ENCODE measurements at places on chromosomes 3 and 15.

DNA sequence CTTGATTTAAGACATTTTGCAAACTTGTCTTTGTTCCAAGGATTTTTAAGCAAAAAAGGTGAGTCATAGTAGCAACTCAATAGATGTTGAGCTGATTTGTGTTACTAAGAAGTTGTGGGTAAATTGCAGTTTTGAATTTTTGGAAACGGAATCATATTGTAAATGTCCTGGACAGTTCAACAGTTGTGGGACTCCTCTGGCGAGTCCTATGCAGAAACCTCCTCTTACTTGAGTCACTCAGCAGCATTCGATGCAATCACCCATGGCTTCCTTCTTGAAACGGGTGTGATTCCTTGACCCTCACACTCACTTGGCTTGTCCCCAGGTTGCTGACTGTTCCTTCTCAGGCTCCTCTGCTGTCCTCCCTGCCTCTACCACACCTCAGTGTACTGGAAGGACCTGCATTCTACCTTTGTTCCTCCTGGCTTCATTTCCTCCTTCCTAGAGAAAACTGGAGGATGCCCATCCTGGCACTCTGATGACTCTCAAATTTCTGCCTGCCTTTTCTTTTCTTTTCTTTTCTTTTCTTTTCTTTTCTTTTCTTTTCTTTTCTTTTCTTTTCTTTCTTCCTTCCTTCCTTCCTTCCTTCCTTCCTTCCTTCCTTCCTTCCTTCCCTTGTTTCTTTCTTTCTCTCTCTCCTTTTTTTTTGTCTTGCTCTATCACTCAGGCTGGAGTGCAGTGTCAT is 52.8 kb upstream of the DGKG start:
- DNase-seq, result no peak

DNA sequence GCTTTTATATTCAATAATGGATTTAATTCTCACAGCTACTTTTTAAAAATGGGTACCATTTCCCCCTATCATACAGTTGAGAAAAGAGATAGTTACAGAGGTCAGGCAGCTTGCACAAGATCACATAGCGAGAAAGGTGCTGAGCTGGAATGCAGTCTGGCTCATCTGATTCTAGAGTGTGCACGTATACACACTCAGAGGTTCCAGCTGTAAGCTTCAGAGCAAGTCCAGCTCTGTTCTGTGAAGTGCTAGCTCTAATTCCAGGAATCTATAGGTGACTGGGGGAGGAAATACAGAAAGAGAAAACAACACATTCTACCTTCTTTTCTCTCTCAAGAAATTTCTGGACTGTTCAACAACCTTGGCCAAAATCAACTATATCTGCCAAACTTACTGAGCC is 318.7 kb downstream of the FOXP1 start:
- DNase-seq, result no peak

DNA sequence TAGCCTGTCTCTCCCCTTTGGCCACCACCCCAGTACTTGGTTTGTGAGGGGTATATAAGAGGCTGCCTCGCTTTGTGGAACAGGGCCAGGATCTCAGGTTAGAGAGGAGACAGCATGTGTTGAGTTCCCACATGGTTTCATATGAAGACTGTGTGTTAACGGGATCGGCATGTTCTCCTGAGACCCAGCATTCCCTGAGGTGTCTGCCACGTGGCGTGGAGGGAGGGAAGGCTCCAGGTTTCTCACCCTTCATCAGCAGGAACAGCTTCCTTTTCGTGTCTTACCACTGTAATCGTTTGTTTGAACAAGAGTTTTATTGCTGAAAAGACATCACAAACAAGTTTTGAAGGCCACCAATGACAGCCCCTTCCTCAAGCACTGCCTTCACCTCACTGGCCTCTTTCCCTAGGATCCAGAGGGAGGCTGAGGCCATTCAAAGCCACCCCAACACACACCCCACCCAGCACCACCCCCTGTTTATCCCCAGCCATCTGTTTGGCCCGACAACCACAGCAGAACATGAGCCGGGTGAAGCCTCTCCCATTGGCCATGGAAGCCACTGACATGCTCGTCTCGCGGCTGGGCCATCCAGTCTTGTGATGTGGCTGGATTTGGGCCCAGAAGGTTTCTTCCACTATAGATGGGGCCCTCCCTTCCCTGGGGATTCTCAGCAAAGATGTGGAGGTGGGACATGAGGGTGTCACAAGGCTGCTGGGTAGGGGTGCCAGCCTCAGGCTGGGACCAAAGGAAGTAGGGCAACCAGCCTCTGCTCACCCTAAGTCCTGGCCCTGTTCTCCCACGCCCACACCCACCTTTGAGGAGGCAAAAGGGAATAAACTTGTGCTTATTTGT is 10.0 kb downstream of the BHLHE40 start:
- DNase-seq, result no peak

GRCh38 chr15:49844390-49844789 is 223.5 kb downstream of the DTWD1 start:
- DNase-seq, result no peak

- no peak for DNase-seq
Measured at GRCh38 chr3:36680952-36681351, 83.4 kb downstream of the DCLK3 start.

DNA sequence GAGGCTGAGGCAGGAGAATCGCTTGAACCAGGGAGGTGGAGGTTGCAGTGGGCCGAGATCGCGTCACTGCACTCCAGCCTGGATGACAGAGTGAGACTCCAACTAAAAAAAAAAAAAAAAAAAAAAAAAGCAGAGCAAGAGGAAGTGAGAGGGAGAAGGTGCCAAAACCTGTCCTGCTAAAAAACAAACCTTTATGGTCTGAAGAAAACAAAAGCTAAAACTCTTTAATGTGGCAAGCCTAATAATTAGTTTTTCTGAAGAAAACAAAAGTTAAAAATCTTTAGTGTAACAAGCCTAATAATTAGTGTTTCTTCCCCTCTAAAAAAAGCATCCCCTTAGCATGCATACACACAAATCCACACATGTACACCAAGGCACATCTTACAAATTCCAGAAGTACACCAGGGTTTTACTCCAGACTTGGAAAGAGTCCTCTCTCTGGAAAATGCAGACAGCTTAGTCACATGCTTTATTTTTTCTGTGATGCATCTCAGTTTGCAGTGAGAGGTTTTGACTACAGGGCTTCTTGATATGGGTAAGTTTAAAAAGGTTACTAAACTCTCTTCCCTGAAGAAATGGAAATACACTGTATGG is 65.9 kb downstream of the HACD2 start:
- DNase-seq, result no peak

- DNase-seq, result no peak
Measured at GRCh38 chr3:52280050-52280461, 1.6 kb upstream of the WDR82 start.

DNA sequence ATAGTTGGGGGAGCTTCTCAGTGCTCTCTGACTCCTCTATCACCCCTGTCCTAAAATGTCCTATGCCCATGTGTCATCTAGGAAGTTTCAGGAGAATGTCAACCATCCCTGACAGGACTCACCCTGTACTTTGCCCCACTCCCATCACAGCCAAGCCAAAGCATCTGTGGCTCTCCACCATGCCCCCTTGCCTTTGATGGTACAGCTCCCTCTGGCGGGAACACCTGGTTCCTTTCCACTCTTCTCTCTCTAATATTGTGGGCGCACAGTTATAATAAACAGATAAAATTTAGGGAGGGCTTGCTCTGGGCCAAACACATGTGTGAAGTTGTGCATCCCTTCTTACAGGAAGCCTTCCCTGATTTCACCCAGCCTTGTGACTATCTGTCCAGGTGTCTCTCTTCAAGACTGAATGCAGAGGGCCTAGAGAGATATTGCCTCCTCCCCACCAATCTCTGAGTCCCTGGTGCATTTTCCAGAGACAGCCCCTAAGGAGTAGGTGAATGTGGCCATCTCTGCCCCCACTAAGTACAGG is 62.8 kb downstream of the ISG20 start:
- DNase-seq, result peak; percentile 4

GRCh38 chr15:32803631-32804030 is 85.8 kb downstream of the GREM1 start:
- DNase-seq, result no peak

DNA sequence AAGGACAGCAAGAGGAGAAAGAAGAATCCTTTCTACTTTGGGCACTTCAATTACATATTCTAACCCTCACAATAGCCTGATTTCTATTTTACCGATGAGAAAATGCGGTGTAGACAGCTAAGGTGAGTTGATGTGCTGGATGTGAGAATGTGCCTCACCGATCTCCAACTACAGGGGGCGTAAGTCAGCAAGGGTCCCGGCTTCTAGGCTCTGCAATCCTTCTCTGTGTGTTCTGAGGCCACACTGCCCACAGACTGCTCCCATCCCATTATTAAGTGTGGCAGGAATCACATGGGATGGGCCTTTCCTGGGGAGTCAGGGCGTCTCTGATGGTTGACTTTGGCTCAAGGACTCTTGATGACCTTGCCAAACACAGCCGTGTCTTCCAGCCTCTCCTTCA is 23.6 kb upstream of the RPL35A start:
- no peak for DNase-seq

GRCh38 chr15:25668236-25668795 is 194.8 kb downstream of the ATP10A start:
- no peak for DNase-seq

DNA sequence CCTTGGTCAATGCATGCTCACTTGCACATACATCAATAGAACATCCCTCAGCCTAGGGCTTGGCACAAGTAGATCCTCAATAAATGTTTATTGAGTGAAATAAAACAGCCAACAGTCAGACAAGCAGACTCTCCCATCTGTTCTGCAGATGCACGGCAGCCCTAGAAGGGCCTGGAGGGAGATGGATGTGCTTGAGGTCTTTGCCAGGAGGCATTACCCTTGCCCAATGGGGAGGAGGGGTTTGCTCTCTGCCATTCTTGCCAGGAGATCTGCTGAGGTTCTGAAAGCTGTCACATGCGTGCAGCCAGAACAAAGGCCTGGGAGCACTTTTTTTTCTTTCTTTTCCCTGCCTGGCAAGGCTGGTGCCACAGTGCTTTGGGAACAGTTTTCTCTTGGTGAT is 349.3 kb upstream of the THRB start:
- DNase-seq, result no peak

DNA sequence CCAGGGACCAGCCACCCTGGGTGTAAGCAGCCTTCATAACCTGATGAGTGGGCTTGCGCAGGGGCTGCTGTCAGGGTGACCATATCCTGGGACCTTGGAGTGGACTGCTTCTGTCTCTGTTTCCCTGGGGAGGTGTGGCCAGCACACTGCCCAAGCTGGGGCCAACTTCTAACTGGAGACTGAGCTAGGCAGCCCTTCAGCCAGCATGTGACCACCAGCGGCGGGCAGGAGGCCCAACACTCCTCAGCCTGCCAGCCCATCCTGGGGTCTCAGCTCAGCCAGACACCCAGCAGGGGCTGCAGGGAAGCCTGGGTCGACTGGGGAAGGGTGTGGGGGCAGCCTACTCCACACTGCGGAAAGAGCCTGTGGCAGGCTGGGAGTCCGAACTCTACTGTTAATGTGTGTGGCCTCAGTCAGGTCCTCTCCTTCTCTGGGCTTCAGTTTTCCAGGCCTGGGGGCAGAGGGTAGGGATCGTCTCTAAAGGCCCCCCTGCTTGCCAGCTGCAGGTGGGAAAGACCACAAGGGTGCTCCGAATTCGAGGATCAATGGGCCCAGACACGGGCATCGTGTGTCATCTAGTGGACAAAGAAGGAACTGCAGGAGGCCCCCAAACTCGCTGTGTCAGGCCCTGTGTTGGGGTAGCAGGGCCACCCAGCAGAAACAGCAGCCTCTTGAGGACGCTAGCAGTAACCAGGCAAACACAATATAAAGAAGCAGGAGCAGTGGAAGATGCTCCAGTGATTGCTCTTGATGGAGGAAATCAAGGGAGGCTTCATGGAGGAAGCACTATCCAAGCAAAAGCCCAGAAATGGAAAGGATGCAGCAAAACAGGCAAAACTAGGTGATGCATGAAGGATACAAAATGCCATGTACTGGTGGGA is 2.0 kb upstream of the SEMA3G start:
- peak; percentile 55 for DNase-seq

- peak; percentile 76 for DNase-seq
Measured at GRCh38 chr3:129596194-129597086, 10.0 kb downstream of the PLXND1 start.

GRCh38 chr15:39669661-39670060 is 88.8 kb downstream of the THBS1 start:
- DNase-seq, result no peak

- no peak for DNase-seq
Measured at GRCh38 chr3:137471558-137472204, 292.4 kb upstream of the SOX14 start.

DNA sequence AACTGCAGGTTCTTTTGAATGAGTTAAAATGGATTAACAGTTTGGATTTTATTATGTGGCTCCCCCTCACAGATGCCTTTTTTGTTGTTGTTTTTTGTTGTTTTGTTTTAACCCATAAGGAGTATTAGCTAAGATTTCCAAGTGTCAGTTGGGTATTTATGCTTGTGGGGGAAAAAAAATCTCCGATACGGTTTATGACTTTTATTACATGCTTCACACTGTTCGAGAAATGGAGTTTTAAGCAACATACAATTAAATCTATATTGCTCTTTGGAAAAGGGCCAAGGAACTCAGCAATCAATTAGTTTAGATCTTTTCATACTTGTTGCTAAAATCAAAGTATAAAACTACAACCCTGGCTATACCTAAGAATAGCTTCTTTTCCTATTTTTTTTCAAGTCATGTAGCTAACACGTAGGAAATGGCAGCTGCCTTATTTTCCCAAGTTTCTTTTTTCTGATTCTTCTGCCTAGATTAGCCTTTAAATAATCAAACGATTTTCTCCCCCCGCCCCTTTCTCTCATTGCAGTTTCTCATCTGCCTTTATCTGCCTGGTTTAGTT is 16.0 kb downstream of the NR2F2 start:
- DNase-seq, result no peak

DNA sequence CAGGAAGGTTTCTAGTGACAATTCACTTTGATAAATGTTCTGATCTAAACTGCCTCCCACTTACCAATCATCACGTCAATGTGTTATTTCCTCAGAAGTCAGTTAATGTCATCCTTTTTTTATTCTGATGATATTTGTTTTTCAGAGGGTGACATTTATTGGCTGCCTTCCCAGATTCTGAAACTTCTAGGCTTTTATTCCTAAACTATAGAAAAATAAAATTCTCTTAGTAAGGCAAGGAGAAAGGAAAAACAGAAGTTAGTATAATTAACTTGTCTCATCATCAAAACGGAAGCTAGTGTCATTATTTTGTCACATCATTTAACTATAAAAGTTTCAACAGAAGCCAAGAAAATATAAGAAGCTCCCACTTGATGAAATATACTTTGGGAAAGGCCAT is 100.0 kb upstream of the C3orf80 start:
- DNase-seq, result no peak

GRCh38 chr3:14305324-14305723 is 97.1 kb upstream of the SLC6A6 start:
- DNase-seq, result no peak

GRCh38 chr15:64351265-64351664 is 4.7 kb downstream of the CSNK1G1 start:
- no peak for DNase-seq
